ENCODE measurements at places on chromosomes 7 and 10.

DNA sequence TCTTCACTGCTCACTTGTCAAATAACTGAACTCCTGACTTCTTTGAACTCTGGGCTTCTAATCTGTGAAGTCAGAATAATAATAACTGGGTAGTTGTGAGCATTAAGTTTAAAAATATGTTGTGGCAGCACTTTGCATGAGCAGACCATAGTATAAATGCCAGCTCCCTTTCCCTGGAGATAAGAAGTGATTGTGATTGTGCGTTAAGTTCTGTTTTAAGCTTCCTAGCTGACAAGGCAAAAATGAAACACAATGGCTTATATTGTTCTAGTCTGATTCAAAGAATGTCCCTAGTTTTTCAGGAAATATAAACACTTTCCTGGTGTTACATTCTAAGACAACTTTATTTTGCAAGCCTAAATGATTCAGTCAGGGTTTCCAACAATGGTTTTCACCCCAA is 61.8 kb downstream of the PTPRE start:
- DNase-seq, result no peak

- DNase-seq, result no peak
Observed at GRCh38 chr7:22837308-22837707, 14.7 kb upstream of the TOMM7 start.

GRCh38 chr10:107317592-107317991 is 153.1 kb upstream of the SORCS1 start:
- no peak for DNase-seq

DNA sequence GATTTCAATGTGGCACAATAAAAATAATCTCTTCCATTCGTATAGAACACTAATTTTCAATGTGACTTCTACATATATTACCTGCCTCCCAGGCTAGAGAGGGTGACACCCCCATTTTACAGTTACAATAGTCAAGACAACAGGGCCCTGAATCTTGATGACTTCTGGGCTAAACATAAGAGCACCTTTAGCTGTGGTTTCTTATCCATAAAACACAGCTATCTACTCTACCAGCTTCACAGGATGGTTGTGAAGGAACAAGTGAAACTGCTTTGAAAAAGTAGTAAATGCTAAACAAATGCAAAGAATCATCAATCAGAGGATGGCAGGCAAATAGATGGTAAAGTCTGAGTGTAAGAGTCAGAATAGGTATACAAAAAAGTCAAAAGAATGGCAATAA is 3.6 kb upstream of the TLL2 start:
- no peak for DNase-seq

DNA sequence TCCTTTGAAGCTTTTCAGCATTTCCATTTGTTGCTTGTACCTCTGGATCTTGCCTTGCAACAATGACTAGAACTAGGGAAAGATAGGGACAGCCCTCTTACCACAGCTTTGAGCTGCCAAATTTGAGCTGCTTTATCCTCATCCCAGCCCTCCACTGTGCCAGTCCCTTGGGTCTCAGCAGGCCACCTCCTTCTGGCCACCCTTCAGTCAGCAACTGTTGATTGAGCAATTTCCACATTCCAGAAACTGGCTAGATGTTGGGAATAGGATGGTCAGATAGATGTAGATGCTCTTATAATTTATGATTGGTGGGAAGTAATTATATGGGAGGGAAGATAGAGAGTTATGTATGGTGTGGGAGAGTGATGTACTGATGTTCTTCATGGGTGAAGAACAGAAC is 100.1 kb downstream of the ST7 start:
- DNase-seq, result no peak
